ENCODE measurements at places on chromosomes 16 and 17.

DNA sequence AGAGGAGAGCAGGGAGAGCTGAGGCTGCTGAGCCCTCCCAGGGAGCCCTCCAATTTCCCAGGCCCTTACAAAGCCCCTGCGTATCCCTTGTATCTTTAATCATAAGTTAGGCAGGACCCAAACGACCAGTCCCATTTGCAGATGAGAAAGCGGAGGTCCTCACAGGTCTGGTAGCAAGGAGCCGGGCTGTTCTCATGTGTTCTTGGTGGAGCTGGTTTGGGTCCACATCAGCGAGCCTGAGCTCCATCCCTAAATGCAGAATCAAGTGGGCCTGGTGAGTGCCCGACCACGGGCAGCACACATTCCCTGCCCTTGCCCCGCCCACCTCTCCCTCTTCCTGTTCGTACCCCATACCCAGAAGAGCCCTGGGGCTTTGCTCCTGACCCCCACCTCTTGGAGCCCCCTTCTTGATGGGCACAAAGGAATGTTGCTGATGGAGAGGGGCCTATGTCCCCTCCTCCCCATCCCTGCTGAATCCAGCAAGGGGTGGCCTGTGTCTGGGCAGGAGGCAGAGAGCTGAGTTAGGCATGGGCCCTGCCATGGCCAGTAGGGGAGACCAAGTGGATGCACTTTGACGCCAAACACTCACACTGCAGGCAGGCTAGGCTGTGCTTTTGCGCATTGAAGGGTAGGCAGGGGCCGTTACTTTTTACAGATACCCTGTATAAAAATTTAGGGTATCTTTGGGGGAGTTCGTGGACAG, 18.3 kb upstream of the ADCY7 start:
- DNase-seq, result no peak

DNA sequence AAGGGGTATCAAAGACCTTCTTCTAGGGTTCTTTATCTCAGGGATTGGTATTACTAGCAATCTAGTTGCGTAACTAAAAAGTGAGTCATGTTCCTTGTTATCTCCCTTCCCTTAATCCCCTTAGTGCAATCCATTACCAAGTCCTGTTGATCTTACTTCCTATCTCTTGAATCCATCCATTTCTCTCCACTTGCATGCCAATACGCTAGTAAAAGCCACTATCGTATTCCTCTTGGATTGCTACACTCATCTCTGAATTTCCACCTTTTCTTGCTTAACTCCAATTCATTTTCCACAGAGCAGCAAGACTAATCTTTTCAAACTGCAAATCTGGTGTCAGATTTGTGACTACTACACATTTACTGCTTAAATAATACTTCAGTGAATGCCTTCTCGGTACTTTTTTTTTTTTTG, 1.8 kb upstream of the ADAT1 start:
- peak; percentile 54 for DNase-seq

GRCh38 chr17:78239489-78239931, 8.1 kb downstream of the TMEM235 start:
- DNase-seq, result no peak

DNA sequence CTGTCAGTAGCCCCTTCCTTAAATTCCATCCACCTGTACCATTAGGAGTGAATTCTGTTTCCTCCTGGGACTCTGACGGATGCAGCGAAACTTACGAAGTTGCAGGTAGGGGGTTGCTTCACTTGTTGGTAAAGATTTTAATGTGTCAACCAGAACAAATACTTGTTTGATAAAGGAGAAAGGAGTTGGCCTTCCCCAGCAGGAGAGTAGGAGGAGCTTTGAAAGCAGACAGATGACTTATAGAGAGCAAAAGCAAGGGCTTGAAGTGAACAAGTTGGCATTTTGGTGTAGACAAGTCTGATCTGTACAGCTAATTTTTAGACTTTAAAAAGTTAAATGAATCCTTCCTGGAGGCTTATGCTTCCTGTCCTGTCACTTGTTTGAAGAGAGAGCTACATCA, 38.1 kb upstream of the PMFBP1 start:
- no peak for DNase-seq

DNA sequence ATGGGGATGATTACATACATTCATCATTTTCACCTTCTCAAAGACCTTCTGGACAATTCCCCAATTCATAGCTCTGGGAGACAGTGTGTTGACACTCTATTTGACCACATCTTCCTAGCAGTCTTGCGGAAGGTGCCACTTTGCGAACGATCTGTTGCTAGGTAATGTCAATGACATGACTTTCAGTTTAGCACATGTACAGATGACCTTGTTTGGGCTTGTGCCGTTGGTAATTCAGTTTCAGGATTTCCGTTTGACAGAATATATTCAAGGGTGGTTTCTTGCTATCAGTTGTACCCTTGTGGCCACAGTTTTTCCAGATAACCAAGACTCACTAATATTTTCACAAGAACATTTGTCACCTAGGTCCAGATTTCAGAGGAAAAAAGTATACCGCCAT, 478.2 kb downstream of the WWOX start:
- DNase-seq, result no peak

DNA sequence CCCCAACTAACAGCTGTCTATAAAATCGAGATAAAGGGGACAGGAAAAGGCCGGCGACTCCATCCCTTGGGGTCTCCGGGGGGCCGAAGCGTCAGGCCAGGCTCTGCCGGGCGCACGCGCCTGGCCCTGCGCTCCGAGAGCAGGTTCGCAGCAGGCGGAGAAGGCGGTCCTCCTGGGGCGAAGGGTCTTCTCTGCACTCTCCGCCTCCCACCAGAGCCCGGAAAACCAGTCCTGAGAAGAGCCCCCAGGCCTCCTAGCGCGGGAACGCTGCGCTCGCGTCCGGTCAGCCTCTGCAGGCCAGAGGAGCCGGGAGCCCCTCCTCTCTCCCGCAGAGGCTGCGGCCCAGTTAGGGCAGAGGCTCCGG, 5.1 kb downstream of the FOXF1 start:
- no peak for DNase-seq

- DNase-seq, result no peak
Observed at GRCh38 chr17:64457156-64457555, 8.2 kb downstream of the MILR1 start.

GRCh38 chr17:63498626-63499195, 21.9 kb downstream of the ACE start:
- DNase-seq, result no peak

DNA sequence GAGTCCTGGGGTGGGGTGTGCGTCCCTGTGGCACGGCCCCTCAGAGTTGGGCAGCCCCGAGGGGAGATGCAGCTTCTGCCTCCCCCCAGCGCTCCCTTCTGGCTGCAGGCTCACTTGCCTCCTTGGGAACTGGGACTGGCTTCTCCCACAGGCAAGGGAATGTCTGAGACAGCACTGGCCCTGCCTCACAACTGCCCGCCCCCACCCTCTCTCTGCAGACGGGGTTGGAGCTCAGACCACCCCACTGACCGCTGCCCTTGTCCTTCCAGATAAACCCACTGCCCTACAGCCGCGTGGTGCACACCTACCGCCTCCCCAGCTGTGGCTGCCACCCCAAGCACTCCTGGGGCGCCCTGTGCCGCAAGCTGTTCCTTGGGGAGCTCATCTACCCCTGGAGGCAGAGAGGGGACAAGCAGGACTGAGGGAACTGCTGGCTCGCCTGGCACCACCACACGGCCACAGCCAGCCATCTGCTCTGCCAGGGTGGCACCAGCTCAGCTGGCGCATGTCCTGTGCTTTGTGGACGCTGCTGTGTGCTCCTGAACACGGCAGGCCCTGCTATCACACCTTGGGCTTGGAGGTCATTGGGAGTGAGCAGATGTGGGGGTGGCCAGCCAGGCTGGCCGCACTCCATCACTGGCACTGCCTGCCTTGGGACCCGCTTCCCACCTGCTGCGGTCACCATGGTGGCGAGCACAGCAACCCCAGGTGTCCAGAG, 7.1 kb upstream of the RAB40C start:
- DNase-seq, result no peak

DNA sequence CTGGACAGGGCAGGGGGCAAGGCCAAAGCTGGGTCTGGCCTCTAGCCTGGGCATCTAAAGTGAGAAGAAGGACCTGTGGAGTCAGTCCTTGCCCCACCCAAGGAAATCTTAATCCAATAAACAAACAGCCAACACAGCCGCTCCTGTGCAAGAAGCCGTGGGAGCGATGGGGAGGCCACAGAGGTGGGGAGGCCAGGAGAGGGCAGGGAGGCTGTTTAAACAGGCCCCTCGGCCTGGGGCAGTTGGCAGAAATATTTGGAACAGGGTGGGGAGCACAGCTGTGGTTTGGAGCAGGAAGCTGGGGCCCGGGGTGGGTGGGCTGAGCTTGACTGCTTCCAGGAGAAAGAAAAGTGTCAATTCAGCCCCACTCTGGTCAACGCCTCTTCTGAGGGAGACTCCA, 5.3 kb downstream of the ZNF385C start:
- DNase-seq, result peak; percentile 25

DNA sequence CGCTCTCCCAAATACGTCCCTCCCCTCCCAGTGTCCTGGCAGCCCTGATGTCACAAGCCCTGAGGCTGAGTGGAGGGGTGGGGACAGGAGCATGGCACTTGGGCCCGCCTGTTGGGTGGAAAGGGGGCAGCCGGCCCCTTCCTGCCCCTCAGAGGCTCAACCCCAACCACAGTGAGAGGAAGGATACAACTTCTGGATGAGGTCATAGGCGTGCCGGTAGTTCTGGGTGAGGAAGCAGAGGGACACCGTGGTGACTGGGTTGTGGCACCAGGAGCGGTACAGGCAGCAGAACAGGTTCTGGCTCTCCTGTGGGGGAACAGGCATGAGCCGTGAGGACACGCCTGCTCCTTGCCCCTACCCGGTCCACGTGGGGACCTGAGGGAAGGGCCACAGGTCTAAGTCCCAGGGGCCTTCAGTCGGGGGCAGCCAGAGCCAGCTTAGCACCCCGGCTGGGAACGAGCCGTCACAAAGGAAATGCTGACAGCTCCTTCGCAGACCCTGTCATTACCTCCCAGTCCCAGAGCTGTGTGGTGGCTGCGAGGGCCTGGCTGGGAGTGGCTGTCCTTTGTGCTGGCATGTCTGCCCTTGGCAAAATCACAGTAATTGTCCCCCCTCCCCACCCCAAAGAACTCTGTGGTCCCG, 11.2 kb upstream of the MTSS2 start:
- no peak for DNase-seq

DNA sequence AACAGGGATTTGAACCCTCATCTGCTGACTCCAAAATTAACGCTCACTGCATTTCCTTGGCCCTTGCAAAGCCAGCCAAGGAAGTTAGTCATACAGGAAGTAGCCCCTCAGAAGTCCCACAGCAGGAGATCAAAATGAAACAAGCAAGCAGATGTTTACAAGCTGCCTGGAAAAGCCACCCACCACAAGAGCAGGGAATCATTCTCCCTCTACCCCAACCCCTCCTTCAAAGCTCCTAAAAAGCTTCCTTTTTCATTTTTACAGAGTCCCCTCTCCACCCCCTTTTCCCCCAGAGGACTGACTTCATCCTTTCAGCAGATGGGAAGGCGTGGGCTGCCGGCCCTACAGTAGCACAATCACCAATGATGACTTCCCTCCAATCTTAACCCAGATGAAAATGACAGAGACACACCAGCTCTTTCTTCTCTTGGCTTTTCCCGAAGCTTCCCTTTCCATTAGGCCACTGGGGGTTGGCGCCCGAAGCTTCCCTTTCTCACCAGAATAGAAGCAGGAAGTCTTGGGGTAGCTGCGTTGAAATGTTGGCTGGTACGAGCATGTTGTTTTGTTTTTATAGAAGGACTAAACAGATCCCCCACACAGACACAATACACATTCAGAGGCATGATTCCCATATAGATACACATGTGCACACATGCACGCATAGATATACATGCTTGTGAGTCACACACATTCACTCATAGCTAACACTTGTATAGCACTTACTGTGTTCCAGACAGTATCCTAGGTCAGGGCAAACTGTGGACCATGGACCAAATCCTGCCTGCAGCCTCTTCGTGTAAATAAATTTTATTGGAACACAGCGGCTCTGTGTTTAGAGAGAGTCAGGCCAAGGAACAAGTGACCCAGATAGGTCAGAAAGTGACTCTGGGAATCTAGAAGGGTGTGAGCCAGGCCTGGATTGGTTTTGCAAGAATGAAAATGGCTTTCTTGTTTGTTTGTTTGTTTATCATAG, 17.4 kb downstream of the ITPRIPL2 start:
- peak; percentile 67 for DNase-seq

GRCh38 chr16:175011-175949, 1.2 kb upstream of the HBA1 start:
- no peak for DNase-seq

DNA sequence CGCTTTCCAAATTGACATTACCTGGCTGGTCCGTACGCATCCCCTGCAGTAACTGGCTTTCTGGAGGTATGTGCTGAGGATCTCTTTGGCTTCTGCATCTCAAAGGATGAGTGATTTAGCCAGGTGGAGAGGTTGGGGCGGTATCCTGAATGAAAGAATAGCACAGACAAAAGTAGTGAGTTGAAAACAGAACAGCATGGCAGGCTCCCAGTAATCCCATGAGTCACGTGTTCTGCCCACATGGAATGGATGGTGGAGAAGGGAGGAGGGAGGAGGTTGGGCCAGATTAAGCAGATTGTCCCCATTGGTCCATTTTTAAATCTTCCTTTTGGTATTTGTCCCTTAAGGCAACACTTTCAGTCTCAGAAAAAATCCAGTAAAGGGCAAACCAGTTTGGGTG, 176.0 kb downstream of the WWOX start:
- peak; percentile 9 for DNase-seq

GRCh38 chr17:77375917-77376651, 235.3 kb downstream of the SEC14L1 start:
- peak; percentile 89 for DNase-seq

DNA sequence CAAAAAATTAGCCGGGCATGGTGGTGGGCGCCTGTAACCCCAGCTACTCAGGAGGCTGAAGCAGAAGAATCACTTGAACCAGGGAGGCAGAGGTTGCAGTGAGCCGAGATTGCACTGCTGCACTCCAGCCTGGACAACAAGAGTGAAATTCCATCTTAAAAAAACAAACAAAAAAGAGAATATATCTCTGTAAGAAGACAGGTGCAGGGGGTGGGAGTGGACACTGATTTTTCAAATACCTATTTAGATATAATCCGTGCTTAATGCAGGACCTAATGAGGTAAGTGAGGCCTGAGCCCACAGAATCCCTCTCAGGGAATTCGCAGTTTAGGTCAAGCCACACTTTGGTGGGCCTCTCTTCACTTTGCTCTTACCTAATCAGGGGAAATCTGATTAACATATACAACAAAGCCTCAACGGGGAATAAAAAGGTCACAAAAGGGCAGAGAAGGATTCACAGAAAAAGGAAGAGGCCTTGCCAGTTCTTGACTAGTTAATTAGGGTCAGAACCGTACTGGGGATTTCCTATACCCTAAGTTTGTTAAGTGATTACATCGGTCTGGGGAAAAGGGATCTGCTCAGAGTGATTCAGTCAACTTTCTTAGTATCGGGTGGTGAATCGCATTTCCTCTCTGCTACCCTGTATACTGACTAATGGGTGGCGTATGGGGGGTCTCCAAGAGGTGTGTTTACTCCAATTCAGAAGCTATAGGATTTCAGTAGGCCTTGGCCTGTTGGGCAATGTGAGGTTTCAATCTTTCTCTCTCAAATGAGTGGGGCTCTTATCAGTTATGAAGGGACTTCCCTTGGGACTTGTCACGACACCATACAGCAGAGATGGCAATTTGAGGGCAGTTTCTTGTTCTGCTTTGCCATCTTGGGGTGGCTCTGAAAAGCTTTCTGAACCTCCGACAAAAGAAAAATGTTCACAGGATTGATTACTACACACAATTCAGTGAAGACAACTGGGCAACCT, 1.9 kb upstream of the NFAT5 start:
- DNase-seq, result peak; percentile 87
